ENCODE measurements at places on chromosomes 2 and 18.

DNA sequence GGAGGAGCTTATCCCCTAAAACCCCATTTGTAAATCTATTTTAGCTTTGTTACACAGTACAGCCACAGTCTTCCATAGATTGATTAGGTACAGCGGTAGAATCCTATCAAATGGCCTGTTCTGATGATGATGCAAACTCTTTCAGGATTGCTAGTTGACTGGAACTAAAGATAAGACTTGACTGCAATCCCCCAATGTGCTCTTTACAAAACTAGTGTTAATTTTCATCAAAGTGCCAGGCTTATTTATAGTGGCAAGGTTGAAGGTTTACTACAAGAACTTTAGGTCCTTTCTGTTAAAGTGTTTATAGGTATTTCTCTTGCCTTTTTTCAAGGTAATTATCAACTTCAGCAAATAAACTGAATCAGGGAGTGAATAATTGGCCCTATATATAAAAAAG lies 9.0 kb upstream of the OTX1 start:
- no peak for DNase-seq

- DNase-seq, result no peak
Observed at GRCh38 chr2:142893241-142893640, 15.8 kb downstream of the KYNU start.

GRCh38 chr2:223122781-223123180 lies 70.8 kb downstream of the KCNE4 start:
- DNase-seq, result no peak

- no peak for DNase-seq
Observed at GRCh38 chr2:36789181-36789804, 92.8 kb downstream of the VIT start.

GRCh38 chr2:128284841-128285240 lies 33.8 kb downstream of the HS6ST1 start:
- DNase-seq, result no peak

DNA sequence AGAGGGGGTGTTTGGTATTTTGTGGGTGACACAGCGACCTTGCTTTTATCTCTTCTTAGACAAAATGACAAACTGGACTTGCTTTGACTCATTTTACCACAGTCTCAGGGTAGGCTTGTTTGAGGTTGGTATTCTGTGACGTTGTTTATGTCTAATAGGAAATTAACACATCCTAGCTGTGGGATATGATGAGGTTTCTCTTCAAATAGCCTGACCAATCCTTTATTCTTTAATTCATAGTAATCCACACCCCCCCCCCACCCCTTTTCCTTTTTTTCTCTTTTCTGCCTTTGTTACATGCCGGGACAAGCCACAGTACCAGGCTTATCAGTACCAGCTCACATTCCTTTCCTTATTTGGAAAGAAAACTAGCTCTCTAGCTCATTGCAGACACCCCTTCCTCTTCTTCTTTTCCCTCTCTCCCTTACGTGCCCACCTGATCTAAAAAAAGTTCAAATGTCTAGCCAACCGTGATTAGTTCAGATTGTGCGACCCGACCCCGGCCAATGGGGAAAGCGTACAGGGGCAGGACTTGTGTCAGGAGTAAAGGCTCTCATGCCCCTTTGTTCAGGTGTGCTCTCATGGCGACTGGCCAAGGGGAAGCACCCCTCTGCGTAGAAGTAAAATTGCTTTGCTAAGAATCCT lies 52.2 kb upstream of the PTPRM start:
- DNase-seq, result no peak

GRCh38 chr2:239209783-239210182 lies 191.0 kb downstream of the HDAC4 start:
- no peak for DNase-seq

DNA sequence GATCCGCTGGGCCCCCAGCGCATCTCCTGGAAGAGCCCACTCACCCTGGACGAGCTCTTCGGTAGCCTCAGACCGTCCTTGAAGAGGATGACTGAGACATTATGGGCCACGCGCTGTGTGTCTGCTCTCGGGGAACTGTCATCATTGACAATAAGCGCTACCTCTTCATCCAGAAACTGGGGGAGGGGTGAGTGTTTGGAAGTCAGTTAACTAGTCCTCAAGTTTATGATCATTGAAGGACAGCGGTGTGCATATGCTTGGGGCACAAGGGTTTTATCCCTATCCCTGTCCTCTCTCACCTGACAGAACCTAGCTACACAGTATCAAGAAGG lies 586 bp downstream of the STK16 start:
- no peak for DNase-seq

DNA sequence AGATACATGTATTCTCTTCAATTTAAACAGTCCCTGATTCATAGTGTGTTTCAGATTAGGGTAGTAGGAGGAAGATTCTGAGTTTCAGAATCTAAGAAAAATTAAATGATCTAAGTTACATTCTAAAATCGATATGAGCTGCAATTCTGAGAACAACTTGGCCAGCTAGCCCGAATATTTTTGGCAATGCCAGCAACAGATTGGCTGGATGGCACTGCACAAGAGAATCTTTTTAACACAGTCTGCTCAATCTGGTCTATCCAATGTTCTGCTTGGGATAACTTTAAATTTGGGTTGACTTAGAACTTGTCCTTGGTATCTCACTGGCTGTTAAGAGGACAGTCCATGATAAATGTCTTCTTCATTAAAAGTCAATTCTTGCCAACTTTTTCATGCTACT lies 853.9 kb downstream of the NRXN1 start:
- no peak for DNase-seq

GRCh38 chr2:240467149-240467642 lies 31.7 kb downstream of the GPC1 start:
- DNase-seq, result no peak

- DNase-seq, result no peak
Observed at GRCh38 chr2:152155209-152155608, 20.4 kb downstream of the STAM2 start.

DNA sequence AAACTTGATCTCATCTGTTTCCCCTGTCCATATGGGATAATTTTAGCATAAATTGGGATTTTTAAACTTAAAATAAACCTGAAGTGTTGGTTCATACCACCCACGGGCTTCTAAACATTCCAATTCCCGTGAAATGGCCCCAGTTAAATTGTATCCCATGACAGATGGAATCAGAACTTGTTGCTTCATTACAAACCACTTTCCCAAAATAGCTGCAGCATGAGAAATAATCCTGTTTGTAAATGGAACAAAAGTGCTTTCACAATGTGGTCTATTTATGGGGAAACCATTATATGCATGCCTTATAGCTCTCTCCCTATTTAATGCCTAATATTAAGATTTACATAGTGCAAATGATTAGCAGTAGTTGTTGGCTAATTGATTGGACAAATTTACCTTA lies 15.9 kb downstream of the SCG2 start:
- DNase-seq, result no peak

GRCh38 chr2:229980431-229981184 lies 58.3 kb downstream of the FBXO36 start:
- no peak for DNase-seq

Measured in stimulated activated naive CD4-positive, alpha-beta T cell treated with Interleukin-2 at 50 U/mL for 16 hours (primary cell).